ENCODE measurements at places on chromosomes 2 and 18. TPM values are rescaled to one million over a fixed set of nuclear protein-coding genes. Genes with fewer than 3 reads are reported as not detected.

LOXL3 gene
- 0.98 TPM for total RNA-seq

PCGF1 gene
- 11.0 TPM for total RNA-seq

PUM2 gene
- 87.5 TPM for total RNA-seq

GKN1 gene
- total RNA-seq, result not detected

TXNDC2 gene
- not detected for total RNA-seq

ERMN gene
- 0.49 TPM for total RNA-seq

ANKRD23 gene
- 8.2 TPM for total RNA-seq
